ENCODE measurements at places on chromosomes 7 and 10. TPM values are rescaled to one million over a fixed set of nuclear protein-coding genes. Genes with fewer than 3 reads are reported as not detected.

- H3K4me3 ChIP-seq = no peak overlapping the region
- no peaks in the 10 kb centered on the region for H3K36me3 ChIP-seq
- no peaks in the 10 kb centered on the region for H3K27me3 ChIP-seq
- peaks cover 6% of the 10 kb centered on the region for H3K4me1 ChIP-seq
- H3K27ac ChIP-seq = no peak overlapping the region
Measured at GRCh38 chr7:103447073-103447960, 1.3 kb upstream of the SLC26A5 start.

- no peaks in the 10 kb centered on the region for H3K36me3 ChIP-seq
- H3K4me1 ChIP-seq = no peaks in the 10 kb centered on the region
- no peak overlapping the region for H3K4me3 ChIP-seq
- H3K27ac ChIP-seq = no peak overlapping the region
- DNase-seq = no peak
Measured at GRCh38 chr7:43666938-43667337, 62.4 kb downstream of the COA1 start.

GRCh38 chr7:8184221-8184620, 77.7 kb downstream of the ICA1 start:
- no peak overlapping the region for H3K4me3 ChIP-seq
- H3K27me3 ChIP-seq = no peaks in the 10 kb centered on the region
- no peaks in the 10 kb centered on the region for H3K36me3 ChIP-seq
- no peak for DNase-seq

- H3K4me3 ChIP-seq = no peak overlapping the region
- DNase-seq = no peak
Measured at GRCh38 chr10:71831646-71832552, 19.2 kb downstream of the PSAP start.

DNA sequence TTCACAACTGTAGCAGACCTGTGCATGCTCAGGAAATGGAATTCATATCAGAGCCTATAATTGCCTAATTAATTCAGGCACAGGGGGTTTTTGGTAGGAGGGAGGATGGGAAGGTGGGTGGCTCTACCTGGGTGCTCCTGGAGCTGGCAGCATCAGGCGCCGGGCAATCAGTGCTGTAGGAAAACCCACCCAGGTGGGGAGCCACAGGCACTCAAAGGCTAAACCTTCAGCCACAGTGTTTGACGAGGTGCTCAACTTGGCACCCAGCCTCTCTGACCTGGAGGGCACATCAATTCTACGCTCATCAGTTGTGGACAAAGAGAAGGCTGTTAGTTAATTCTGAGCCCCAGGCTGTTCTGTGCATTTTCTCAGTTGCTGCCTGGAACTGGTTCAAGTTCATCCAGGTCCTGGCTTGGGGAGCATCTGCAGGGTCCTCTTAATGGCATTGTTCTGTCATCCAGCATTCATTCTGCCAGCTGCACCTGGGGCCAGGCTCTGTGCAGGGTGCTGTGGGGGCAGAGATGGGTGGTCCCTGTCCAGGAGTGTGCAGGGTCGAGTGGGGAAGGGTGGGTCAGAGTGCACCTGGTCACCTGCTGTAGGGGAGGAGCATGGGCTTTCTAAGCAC, 54.1 kb upstream of the NPTX2 start:
- H3K4me3 ChIP-seq = no peak overlapping the region
- no peaks in the 10 kb centered on the region for H3K4me1 ChIP-seq
- no peaks in the 10 kb centered on the region for H3K36me3 ChIP-seq
- no peak overlapping the region for H3K27ac ChIP-seq
- no peak for DNase-seq
- H3K27me3 ChIP-seq = no peaks in the 10 kb centered on the region

DNA sequence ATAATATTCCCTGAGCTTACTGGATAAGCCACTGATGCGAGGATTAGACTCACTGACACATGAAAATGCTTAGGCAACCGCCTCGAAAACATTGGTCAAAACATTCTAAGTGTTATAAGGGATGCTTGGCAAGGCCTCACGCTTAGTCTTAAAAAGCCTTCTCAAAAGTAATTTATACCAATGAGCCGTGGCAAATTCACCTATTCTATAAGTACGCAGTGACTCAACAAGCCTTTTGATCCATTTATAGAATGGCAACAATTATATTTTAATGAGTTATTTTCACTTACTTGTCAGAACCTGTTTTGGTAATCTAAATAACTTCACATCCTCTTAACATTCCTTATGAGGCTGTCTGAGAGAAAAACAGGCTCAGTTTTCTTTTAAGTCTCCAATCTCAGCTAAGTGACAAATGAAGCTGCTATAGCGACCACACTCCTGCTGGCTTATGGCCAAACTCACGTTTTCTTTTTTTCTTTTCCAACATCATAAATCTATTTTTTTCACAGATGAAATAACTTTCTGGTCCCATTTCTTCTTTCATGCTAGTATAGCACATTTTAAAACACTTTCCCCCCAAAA, 121.2 kb upstream of the AFAP1L2 start:
- peak overlapping the region; percentile 90 for H3K27ac ChIP-seq
- peaks cover 61% of the 10 kb centered on the region for H3K4me1 ChIP-seq
- DNase-seq = no peak
- H3K27me3 ChIP-seq = no peaks in the 10 kb centered on the region
- no peaks in the 10 kb centered on the region for H3K36me3 ChIP-seq

Gene GRID2IP
- total RNA-seq = not detected

DNA sequence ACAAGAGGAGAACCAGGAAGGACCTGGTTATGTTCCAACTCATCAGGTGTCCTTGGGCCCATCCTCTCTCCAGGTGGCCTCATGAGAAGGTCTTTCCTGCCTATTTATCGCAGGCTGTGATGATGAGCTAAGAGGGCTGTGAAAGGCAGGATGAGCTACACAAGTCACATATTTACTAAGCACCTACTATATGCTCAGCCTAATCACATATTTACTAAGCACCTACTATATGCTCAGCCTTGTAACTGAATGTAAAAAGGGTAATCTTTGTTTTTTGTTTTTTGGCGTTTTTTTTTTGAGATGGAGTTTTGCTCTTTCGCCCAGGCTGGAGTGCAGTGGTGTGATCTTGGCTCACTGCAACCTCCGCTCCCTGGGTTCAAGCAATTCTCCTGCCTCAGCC, 44.2 kb upstream of the NPFFR1 start:
- no peak for DNase-seq
- H3K36me3 ChIP-seq = no peaks in the 10 kb centered on the region

DNA sequence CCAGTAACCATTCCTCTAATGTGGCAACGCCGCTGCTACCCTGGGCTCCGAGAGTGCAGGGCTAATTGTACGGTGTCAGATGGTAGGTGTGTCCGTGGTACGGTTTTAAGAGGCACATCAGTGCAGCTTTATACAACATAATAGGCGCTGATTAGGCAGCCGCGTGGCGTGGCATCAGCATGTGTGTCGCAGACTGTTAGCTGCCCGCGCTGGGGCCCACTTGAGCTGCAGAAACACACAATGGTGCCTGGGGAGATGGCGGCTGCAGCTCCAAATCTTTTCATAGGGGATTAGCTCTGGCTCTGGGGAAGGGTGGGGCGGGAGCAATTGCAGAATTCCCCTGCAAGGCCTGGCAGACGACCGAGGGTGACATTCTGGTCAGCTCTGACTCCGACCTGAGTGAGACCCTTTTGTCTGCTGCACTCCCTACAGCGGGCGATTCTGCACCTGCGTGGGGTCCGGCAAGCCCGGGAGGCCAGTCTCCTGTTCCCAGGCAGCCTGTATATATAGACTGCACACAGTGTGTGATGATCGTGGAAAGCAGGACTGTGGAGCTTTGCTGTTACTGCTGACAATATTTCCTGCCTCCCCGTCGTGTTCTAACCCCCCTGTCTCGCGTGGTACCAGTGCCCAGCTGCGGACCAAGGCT, 722.7 kb upstream of the CELF2 start:
- no peaks in the 10 kb centered on the region for H3K36me3 ChIP-seq
- no peak overlapping the region for H3K27ac ChIP-seq
- H3K27me3 ChIP-seq = no peaks in the 10 kb centered on the region

DNA sequence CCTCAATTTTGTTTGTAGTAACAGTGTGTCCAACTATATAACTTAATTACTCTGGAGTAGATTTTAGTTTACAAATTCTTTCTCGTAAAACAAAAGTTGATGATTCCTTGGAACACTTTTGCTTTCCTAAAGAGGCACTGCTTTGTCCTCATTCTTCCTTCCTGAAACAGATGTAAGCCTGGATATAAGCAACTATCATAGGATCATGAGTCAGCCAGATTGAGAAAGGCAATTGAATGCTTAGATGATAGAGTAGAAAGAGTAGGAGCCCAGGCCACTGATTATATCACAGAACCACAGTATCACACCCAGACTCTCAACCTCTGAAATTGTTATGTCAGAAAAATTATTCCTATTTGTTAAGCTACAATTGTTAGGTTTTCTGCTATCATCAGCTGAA, 69.9 kb downstream of the TMEM106B start:
- H3K27ac ChIP-seq = no peak overlapping the region
- DNase-seq = no peak
- H3K36me3 ChIP-seq = no peaks in the 10 kb centered on the region

DNA sequence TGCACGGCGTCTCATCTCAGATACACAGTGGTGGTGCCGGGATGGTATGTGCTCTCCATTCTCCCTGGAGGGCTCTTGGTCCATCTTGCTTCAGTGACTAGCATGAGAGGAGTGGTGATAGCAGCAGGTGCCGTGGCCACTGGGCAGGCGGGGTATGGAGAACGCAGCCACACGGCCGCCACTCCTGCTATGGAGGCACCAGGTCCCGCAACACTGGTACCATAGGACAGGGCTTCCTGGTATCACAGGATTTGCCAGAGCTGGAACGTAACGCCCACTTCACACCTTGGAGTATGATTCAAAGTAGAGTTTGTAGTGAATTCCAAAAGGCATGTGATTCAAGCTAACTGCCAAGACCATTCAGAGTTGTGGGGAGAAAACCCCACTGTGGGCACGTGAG, 284.1 kb downstream of the DPP6 start:
- no peaks in the 10 kb centered on the region for H3K36me3 ChIP-seq
- H3K4me3 ChIP-seq = no peak overlapping the region
- H3K4me1 ChIP-seq = no peaks in the 10 kb centered on the region
- no peak overlapping the region for H3K27ac ChIP-seq
- DNase-seq = no peak

Gene ARHGEF5
- 23.3 TPM for total RNA-seq

GRCh38 chr7:102028206-102028826, 210.9 kb downstream of the CUX1 start:
- H3K4me1 ChIP-seq = no peaks in the 10 kb centered on the region
- H3K36me3 ChIP-seq = peaks cover 14% of the 10 kb centered on the region

DNA sequence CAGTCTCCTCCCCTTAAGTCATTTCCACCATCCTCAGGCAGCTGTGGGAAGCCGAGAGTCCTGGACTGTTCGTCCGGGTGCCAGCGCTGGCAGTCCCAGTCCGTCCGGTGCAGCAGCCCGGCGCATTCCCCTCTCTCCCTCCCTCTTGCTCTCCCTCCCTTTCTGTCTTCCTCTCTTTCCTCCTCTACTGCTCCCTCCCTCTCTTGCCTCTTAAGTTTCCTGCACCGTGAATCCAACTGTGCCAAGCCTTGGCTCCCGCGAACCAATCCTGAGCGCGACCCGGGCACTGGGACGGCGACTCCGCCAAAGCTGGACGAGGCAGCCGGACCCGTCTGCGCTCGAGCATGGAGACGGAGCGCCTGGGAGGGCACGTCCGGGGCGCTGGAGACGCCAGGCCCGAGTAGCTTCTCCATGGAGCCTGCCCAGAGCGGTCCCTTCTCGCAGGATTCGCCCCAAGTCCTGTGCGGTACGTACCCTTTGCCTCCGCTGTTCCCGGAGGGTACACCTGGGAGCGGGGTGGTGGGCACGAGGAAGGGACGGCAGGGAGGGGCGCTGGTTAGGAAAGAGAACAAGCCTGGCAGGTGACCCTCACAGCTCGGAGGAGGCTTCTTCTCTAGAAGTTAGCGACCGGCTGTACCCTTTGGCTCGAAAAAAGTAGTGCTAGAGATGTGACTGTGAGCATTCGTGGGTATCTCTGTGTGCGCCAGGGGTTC, 1.0 kb downstream of the NXPH1 start:
- no peak for DNase-seq
- H3K4me3 ChIP-seq = no peak overlapping the region
- no peaks in the 10 kb centered on the region for H3K36me3 ChIP-seq
- H3K27me3 ChIP-seq = peaks cover 4% of the 10 kb centered on the region

DNA sequence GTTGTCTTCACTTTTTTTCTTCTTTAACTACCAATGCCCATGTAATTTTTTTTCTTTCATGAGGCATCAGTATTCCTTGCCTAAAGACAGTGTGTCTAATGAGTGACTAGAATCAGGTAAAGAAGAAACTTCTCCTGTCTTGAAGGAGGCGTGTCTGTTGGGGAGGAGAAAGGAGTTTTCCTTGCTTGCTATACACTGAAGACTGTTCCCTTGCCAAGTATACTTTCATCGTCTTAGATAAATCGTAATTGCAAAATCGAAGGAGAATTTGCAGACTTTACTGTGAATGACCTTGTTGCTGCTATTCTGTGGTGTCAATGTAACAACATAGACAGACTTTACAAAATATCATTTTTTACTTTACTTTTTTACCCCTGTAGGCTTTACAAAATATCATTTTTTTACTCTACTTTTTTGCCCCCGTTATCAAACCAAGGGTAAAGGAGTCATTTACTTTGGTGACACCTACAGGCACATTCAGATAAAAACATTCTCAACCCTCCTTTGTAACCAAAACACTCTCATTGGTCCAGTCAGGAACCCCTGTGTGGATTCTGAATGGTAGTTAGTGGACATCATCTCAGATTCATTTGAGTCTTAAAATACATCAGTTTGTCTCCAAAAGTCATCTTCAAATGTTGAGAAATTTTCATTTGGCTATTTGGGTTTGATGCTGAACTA, 232.4 kb downstream of the AHR start:
- no peak overlapping the region for H3K4me3 ChIP-seq
- no peaks in the 10 kb centered on the region for H3K27me3 ChIP-seq
- H3K27ac ChIP-seq = no peak overlapping the region

Gene BTBD16
- total RNA-seq = not detected

Gene TWIST1
- total RNA-seq = 11.5 TPM

DNA sequence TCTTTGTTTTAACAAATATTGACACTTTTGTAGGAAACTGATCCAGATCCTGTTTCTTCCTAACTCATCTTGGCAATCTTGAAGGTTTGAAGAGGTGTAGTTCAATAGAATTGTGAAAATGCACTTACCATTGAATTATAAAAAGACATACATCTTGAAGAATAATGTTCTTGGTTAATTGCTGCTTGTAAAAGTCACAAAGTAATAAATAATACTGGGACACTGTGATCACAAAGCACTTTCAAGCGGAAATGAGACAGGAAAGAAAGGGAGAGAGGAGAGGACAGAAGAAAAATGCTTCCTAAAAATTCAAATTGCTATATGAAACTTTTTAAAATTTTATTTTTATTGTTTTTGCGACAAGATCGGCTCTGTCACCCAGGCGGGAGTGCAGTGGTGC, 15.2 kb upstream of the NFE2L3 start:
- no peak for DNase-seq
- no peaks in the 10 kb centered on the region for H3K36me3 ChIP-seq
- H3K27me3 ChIP-seq = no peaks in the 10 kb centered on the region
- no peaks in the 10 kb centered on the region for H3K4me1 ChIP-seq
- no peak overlapping the region for H3K27ac ChIP-seq

Gene ABCC2
- total RNA-seq = 1.7 TPM

DNA sequence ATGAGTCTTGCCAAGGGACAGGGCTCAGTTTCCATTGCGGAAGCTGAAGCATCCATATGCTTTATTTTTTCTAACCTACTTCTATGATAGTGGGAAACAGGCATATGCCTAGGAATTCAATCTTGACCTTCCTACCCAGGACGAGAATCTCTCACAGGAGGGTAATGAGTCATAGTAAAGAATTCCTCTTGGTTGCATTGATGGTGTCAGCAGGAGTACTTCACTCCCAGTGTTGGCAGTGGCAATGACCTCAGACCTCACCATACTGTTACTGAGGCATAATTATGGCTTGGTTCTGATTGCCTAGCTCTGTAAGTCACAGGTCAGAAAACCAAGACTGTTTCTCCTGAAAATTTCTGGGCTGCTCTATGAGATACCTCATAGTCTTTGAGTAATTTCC, 552.9 kb downstream of the ARL4A start:
- no peaks in the 10 kb centered on the region for H3K27me3 ChIP-seq
- H3K4me3 ChIP-seq = no peak overlapping the region
- no peaks in the 10 kb centered on the region for H3K4me1 ChIP-seq

All from vagina (tissue), 2 donors.